A549 treated with Mapracorat at 1 μM for 4 hours (cell line): ENCODE measurements at places on chromosomes 5 and 9. TPM values are rescaled to one million over a fixed set of nuclear protein-coding genes. Genes with fewer than 3 reads are reported as not detected.

Gene CAMK2A
- 0.75 to 1.0 TPM (median 0.80 TPM) in 5 replicates for total RNA-seq

Gene PKD2L2
- total RNA-seq, result 0.07 TPM in 1 of 5 replicates, not detected in the others

Gene FOXD4L6
- total RNA-seq, result not detected in 5 replicates

Gene FOXD4L3
- total RNA-seq, result 0.08 to 0.16 TPM (median 0.10 TPM) in 3 of 5 replicates, not detected in the others

Gene C9
- total RNA-seq, result not detected in 5 replicates

Gene LAMC3
- 1.5 to 3.1 TPM (median 2.2 TPM) in 5 replicates for total RNA-seq

Gene OR1B1
- total RNA-seq, result not detected in 5 replicates

Gene SEPTIN8
- total RNA-seq, result 16.2 to 21.1 TPM (median 20.2 TPM) in 5 replicates

Gene ITK
- 0.05 TPM in 3 of 5 replicates, not detected in the others for total RNA-seq

Gene HK3
- not detected in 5 replicates for total RNA-seq
